ENCODE measurements at places on chromosomes 5 and 9. TPM values are rescaled to one million over a fixed set of nuclear protein-coding genes. Genes with fewer than 3 reads are reported as not detected.

BAAT gene
- 0.14 TPM for total RNA-seq

PIGO gene
- 39.2 TPM for total RNA-seq

GCNT4 gene
- total RNA-seq: 1.8 TPM

TMEM174 gene
- not detected for total RNA-seq

DNA sequence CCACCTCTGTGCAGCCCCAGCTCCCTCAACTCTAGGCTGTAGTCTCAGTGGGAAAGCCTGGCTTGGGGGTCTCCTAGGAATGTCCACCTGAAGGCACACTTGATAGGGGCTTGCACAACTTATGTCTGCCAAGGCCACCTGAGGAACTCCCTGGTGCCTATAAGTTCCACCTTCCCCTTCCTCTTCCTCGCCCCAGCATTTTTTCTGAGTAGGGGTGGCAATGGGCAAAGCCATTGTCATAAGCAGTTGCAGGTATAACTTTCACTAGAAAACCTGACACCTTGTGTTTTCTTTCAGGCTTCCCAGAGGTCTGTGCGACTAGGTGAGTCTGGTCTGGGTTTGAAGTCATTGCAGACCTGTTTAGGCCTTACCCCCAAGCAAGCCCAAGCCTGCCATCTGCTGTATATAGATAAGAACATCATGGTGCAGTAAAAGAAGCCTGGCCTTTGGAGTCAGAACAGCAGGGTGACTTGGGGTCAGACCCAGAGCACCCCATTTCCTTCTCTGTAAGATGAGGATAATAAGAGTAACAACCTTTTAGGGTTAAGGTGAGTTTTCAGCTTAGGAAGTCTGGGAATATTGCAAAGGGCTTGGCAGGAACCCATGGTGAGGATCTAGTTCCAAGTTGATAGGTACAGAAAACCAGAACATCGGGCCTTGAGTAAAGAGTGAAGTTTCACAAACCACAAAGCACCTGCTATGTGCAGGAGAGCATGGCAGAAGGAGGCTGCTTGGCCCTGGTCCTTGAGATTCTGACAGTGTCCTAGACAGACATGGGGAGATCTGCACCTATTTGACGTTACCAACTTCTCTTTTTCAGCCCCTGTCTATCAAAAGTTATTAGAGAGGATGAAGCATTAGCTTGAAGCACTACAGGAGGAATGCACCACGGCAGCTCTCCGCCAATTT is 33.8 kb downstream of the TGFBI start:
- peak; percentile 79 for DNase-seq
- no peaks in the 10 kb centered on the region for H3K27me3 ChIP-seq
- no peak overlapping the region for H3K27ac ChIP-seq
- no peak overlapping the region for H3K4me3 ChIP-seq
- H3K36me3 ChIP-seq: peaks cover 88% of the 10 kb centered on the region

GRCh38 chr5:149936044-149936699 is 8.4 kb downstream of the PDE6A start:
- no peak for DNase-seq
- peak overlapping the region; percentile 98 for H3K27ac ChIP-seq
- H3K36me3 ChIP-seq: peaks cover 8% of the 10 kb centered on the region

GRCh38 chr9:110626101-110626829 is 42.3 kb upstream of the MUSK start:
- no peaks in the 10 kb centered on the region for H3K27me3 ChIP-seq
- H3K36me3 ChIP-seq: no peaks in the 10 kb centered on the region
- DNase-seq: peak; percentile 83
- H3K4me1 ChIP-seq: no peaks in the 10 kb centered on the region
- no peak overlapping the region for H3K27ac ChIP-seq
- H3K4me3 ChIP-seq: no peak overlapping the region

GRCh38 chr9:117492476-117492875 is 77.6 kb upstream of the ASTN2 start:
- H3K27ac ChIP-seq: no peak overlapping the region
- DNase-seq: no peak
- H3K4me1 ChIP-seq: no peaks in the 10 kb centered on the region
- H3K27me3 ChIP-seq: no peaks in the 10 kb centered on the region
- no peaks in the 10 kb centered on the region for H3K36me3 ChIP-seq
- H3K4me3 ChIP-seq: no peak overlapping the region

DNA sequence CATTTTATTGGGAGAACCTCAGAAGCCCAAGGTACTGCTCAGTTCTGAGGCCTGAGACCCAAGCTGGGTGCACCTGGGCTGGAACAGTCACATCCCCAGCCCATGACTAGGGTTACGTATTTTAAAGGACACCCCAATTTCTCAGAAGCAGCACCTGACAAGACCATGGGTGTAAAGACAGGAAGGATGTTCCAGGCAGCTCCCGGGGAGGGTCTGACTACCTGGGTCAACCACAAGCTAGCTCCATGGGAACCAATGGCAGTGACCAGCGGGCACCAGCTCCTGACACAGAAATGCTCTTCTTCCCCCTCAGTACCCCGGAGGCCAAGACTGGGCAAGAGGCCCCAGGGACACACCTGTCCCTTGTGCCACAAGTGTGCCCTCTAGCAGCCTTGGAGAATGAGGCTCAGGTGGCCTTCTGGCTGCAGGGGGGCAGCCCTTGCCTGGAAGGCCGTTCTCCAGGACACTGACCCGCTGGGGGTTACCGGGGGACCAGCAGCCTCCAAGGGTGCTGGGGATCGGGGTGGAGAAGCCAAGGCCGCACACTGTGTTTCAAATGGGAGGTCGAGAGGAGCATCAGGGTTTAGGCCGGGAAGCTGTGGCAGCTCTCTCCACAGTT is 52.6 kb downstream of the IPPK start:
- no peak overlapping the region for H3K4me3 ChIP-seq
- no peak for DNase-seq
- H3K4me1 ChIP-seq: no peaks in the 10 kb centered on the region
- no peaks in the 10 kb centered on the region for H3K27me3 ChIP-seq

- no peak overlapping the region for H3K27ac ChIP-seq
- H3K4me3 ChIP-seq: no peak overlapping the region
Observed at GRCh38 chr9:135355521-135356011, 124.0 kb upstream of the PPP1R26 start.
